ENCODE measurements at places on chromosomes 2 and 18.

GRCh38 chr18:53417003-53417402, 807.5 kb downstream of the MBD2 start:
- no peaks in the 10 kb centered on the region for H3K27me3 ChIP-seq
- no peak overlapping the region for H3K4me3 ChIP-seq
- no peaks in the 10 kb centered on the region for H3K36me3 ChIP-seq
- DNase-seq = no peak

GRCh38 chr2:26852405-26853306, 4.7 kb downstream of the DPYSL5 start:
- no peaks in the 10 kb centered on the region for H3K36me3 ChIP-seq
- peaks cover 24% of the 10 kb centered on the region for H3K4me1 ChIP-seq
- H3K27ac ChIP-seq = no peak overlapping the region
- H3K4me3 ChIP-seq = no peak overlapping the region

- peak overlapping the region; percentile 33 for H3K4me3 ChIP-seq
- DNase-seq = no peak
- no peaks in the 10 kb centered on the region for H3K27me3 ChIP-seq
- H3K36me3 ChIP-seq = no peaks in the 10 kb centered on the region
- peaks cover 10% of the 10 kb centered on the region for H3K4me1 ChIP-seq
Observed at GRCh38 chr2:64678771-64679590, 25.3 kb upstream of the SERTAD2 start.

GRCh38 chr18:27583466-27583865, 398.4 kb upstream of the CHST9 start:
- no peak overlapping the region for H3K4me3 ChIP-seq
- no peaks in the 10 kb centered on the region for H3K27me3 ChIP-seq
- no peak overlapping the region for H3K27ac ChIP-seq
- no peaks in the 10 kb centered on the region for H3K4me1 ChIP-seq

DNA sequence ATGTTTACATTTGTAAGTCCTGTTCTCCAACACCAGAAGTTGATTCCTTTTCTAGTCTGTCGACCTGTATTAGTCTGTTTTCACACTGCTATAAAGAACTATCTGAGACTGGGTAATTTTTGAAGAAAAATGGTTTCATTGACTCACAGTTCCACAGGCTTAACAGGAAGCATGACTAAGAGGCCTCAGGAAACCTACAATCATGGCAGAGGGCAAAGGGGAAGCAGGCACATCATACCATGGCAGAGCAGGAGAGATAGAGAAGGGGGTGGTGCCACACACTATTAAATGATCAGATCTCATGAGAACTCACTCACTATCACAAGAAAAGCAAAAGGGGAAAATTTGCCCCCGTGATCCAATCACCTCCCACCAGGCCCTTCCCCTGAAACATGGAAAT, 112.8 kb upstream of the MAP3K20 start:
- H3K4me1 ChIP-seq = no peaks in the 10 kb centered on the region
- H3K27ac ChIP-seq = no peak overlapping the region
- H3K27me3 ChIP-seq = no peaks in the 10 kb centered on the region
- no peak overlapping the region for H3K4me3 ChIP-seq
- no peaks in the 10 kb centered on the region for H3K36me3 ChIP-seq
- DNase-seq = no peak

- no peaks in the 10 kb centered on the region for H3K4me1 ChIP-seq
- no peak overlapping the region for H3K27ac ChIP-seq
- peaks cover 4% of the 10 kb centered on the region for H3K27me3 ChIP-seq
Observed at GRCh38 chr2:204775766-204776165, 230.5 kb downstream of the PARD3B start.
